ENCODE measurements at places on chromosomes 1 and 21. TPM values are rescaled to one million over a fixed set of nuclear protein-coding genes. Genes with fewer than 3 reads are reported as not detected.

Gene MTARC2
- polyA plus RNA-seq, result 47.6 TPM

Gene MAP3K7CL
- polyA plus RNA-seq, result 4.8 TPM

Gene MT1HL1
- polyA plus RNA-seq, result not detected

Gene SLAMF8
- 0.42 TPM for polyA plus RNA-seq

Gene NUAK2
- 13.5 TPM for polyA plus RNA-seq

Gene HMGCS2
- polyA plus RNA-seq, result 122 TPM

Gene RIPPLY3
- polyA plus RNA-seq, result 0.14 TPM

Gene CPLANE2
- polyA plus RNA-seq, result 6.6 TPM

Gene IGFN1
- 10.6 TPM for polyA plus RNA-seq
